NCI-H524 (cell line): ENCODE measurements at places on chromosomes 1 and 21.

DNA sequence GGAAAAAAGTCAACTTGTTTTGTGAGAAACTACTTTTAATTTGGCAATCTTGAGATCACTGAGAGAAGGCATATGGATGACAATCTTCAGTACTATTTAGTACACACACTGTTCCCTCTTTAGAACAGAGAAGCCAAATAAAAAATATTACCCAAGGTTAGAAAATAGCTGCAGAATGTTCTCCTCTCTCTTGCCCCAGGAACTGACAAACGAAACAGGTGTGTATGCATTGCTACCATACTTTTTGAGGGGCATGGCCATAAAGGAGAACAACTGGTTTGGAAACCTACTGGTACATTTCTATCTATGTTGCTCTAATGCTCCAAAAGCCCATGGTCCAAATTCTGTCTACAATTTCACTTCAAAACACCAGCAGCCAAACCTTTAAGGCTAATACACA, 5.7 kb downstream of the TOR1AIP2 start:
- no peak for DNase-seq

DNA sequence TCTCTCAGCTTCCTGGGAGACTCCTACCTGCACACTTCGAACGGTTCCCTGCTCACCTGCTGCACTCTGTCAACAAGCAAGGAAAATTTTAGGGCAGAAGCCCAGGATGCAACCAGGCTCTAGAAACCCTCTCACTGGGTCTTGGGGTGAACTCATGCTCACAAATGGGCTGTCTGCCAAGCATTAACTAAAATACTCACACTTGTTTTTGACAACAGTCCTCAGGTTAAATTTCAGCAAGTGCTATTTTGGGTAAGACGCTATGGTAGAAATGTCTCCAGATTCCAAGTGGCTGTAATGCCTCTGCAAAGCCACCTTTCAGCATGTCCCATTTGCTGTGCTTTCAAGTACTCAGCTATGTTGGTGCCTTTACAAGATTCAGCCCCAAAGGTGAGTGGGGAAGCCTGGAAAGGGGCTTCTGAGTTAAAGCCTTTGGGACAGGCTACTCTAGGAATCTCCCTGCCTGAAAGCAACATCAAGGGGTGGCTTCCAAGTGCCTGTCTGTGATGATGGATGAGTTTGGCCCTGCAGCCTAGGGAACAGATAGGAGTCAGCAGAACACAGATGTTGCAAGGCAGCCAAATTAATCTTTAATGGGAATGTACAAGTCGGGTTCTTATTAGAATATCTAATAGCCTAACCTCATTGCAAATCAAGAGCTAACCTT, 211.9 kb upstream of the SPAG17 start:
- DNase-seq, result no peak

DNA sequence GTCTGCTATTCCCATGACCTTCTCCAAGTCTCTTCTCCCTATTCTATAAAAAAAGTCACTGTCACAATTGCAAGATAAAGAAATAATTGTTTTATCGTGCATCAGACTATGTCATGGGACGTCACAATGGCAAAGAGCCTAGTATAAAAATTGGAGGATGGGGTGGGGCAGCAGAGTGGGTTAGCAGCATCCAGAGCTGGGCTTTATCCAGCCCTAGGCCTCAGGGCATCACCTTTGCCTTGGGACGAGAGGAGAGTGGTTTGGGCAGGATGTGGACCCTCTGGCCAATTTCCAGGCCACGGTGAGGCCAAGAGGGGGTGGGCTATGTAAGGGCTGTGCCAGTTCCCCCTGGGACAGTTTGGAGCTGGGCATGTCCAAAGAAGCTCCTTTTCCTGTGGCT, 25.7 kb downstream of the WNT4 start:
- no peak for DNase-seq

DNA sequence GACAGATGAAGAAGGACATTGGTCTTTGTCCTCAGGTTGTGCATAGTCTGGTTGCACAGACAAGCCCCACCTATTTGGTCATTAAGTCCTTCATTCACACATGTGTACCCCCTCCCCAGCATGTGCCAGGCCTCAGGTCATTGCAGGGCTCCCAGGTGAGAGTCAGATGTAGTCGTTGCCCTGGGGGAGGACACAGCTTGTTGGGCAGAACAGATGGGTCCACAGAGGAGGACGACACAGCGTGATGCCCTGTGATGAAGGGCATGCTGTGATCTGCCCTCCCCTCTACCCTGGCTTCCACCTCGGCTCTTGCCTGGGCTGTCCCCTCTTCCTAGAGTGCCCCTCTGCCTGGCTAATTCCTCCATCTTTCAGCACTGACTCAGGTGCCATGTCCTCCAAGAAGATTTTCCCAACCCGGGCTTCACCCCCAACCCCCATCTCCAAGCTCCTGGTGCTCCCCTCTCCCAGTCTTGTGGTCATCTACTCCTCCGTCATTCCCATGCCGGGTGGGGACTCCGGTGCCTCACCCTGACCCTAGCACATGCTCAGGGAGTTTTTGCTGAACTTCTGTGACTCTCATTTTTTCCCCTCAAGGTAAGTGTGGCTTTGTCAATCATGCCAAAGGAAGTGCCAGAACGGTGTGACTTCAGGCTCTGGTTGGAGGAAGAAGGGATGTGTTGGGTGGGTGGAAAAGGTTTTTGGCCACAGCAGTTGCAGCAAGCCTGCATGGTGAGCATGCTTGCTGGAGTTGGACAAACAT, 220.5 kb downstream of the FOXD2 start:
- DNase-seq, result no peak

DNA sequence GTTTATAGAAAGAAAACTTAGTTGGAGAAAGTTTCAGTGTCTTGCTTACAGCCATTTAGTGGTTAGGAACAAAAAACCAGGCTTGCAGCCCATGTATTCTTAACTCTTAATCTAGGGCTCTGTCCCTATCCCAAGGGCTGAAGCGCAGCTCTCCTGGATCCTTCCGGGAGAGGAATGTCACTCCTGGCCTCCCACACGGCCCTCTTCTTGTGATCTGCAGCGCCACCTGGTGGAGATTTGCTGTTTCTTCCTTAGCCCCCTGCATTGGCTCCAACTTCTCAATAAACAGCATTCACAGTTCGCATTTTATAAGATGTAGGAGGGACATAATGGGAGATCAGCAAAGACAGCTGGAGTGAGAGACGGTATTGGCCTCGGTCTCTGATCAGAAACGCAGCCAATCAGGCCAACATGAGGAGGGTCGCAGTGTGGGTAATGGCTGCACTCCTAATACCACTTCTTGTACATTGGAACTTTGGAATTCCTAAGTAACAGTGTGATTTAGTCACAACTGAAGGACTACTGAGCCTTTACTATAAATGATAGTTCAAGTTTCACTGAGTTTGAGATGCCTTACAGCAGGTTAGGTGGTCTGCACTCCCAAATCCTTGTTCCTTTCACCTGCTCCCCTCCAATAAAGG, 283.4 kb downstream of the ASTN1 start:
- peak; percentile 41 for DNase-seq

GRCh38 chr1:241593186-241593585, 47.0 kb downstream of the CHML start:
- no peak for DNase-seq

DNA sequence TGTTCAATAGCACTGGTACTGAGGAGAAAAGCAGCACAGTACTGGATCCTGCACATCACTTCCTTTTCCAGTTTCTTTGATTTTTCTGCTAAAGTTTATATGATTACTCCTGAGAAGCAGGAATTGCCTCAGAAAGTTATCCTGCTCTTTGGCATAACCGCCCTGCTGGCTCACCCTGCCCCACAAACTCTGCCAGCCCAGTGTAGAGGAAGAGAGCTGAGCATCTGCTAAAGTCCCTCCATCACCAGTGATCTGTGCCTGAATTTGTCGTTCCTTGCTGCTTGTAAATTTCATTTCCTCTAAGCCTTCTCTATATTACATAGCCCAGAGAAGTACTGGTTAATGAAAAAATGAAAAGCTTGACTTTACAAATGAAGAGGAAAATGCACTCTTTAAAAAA, 87.0 kb upstream of the C1orf21 start:
- DNase-seq, result peak; percentile 8

DNA sequence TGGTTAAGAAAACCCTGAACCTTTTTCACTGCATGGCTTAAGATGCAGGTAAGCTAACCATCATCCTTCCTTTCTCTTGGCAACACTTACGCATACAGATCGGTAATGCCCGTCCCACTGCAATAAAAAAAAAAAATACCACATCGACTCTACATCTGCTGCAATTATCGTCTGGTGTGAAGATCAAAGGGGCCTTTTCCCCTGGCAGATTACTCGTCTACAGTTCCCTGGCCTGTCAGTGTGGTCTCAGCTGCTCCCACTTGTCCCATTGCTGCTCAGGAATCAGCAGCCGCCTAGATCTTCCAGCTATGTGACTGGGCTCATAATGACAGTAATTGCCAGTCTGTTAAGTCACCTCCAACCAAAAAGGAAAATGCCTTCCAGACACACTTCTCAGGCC, 133.1 kb downstream of the SETD4 start:
- no peak for DNase-seq

- DNase-seq, result peak; percentile 10
Measured at GRCh38 chr1:119582801-119583200, 65.3 kb downstream of the ZNF697 start.

- DNase-seq, result no peak
Measured at GRCh38 chr1:226951286-226952117, 11.4 kb downstream of the COQ8A start.

DNA sequence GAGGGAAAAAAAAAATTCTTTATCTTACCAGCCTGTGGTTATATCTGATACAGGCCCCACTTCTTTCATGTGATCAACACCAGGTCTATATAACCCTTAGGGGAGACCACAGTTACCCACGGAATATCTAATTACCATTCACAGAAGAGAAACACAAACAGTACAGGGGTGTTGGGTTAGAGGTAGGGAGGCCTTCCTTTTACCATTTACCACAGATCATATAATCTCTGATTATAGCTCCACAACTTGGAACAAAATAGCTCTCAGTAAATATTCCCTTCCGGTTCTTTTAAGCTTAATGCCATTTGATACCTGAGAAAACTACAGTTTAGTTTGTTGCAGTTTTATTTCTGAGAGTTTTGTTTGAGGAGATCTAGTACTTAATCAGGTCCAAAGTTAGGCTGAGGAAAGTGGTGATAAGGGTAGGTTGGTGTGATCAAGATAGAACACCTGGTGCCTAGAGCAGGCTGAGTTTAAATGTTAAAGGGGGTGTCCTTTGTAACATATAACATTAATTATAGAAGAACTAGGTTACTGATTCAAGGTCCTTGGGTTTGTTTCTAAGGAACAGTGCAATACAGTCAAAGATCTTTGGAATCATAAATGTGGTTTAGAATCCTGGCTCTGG, 14.1 kb downstream of the EPB41 start:
- no peak for DNase-seq

DNA sequence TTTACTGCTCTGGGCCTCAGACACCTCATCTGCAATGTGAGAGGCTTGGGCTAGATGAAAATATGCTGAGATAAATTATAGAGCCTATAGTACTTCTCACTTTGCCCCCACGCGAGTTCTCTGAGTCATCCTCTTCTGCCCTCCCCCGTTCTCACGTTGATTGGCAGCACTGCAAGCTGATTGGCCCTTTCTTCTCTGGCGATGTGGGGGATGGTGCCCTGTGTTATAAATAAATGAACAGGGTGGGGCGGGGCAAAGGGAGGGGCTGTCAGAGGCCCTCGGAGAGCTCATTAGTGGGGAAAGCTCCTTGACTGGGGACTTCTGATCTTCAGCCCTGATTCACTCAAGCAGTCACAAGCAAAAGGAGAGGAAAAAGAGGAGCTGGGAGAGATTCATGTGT, 64.3 kb upstream of the ZC3H12A start:
- no peak for DNase-seq

- no peak for DNase-seq
Measured at GRCh38 chr1:68016381-68016780, 34.0 kb downstream of the DIRAS3 start.

- no peak for DNase-seq
Measured at GRCh38 chr1:113541106-113541505, 150.8 kb downstream of the MAGI3 start.

DNA sequence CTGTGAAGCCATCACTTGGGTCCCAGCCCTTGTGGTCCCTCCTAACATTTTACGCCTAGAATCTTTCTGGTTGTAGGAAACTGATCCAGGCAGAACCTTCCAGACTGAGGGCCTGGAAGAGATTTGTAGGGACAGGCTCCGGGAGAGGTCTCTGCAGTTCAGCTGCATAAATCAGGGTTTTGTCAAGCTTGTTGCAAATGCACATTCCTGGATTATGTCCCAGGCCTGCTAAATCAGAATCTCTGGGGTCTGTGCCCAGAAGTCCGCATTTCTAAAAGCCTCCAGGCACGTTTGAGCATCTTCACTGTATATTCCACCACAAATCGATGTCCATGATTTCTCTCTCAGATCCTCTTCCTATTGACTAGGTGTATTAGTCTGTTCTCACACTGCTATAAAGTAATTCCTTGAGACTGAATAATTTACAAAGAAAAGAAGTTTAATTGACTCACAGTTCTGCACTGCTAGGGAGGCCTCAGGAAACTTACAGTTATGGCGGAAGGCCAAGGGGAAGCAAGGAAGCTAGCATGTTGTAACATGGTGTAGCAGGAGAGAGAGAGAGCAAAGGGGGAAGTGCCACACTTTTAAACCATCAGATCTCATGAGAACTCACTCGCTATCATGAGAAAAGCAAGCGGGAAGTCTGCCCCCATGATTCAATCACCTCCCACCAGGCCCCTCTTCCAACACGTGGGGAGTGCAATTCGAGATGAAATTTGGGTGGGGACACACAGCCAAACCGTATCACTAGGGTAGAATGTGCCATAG, 1.2 kb upstream of the FHAD1 start:
- no peak for DNase-seq

- DNase-seq, result no peak
Measured at GRCh38 chr1:153629971-153630370, 1.7 kb downstream of the S100A1 start.

DNA sequence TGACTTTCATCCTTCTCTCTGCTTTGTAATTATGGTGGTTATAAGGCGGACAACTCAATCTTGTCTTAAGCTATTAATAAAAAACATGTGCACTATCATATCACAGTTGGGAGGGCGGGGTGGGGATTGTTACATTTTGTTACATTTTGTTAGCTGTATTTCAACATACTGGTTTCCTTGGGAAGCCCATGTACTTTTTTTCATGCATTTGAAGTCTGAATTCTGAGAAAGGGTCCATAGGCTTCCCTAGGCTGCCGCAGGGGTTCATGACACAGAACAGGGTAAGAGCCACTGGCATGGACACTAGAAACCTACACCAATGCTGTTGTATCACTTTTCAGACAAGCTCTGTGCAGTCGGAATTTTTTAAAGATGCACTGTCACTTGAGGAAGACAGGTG, 178.8 kb downstream of the ETS2 start:
- DNase-seq, result no peak

DNA sequence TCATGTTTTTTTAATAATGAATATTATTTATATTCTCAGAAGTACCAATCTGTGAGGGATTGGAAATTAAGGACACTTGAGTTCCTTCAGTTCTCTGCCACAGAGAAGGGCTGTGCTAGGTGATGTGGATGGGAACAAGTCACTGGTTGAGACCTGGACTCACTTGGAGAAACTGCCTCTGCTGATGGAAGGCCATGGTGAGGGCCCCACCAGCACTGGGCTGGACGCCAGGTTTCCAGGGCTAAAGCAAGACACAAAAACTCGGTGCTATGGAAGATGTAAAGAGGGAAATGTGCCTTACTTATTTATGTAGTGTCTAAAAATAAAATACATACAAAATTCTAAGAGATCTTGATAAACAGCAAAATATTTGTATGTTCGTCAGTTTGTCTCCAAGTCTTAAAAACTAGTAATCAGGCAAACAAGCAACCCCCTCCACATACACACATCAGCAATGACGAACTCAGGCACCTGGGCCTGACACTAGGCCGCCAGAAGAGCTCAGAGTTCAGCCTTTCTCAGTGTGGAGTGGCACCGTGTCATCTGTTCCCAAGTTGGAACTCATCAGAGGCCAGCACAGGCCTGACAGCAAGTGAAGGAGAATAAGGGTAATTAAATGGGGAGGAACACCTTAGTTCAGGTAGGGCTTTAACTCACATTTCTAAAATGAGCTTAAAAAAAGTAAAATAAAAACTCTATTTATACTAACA, 19.6 kb downstream of the SIPA1L2 start:
- DNase-seq, result no peak
